Stimulated activated CD4-positive, alpha-beta T cell treated with anti-CD3 and anti-CD28 coated beads, Interleukin-2, amount 100 ng/mL, for 4 hours (primary cell): ENCODE measurements at places on chromosomes 12 and 14.

GRCh38 chr12:92185052-92185451, 39.4 kb upstream of the BTG1 start:
- no peak for DNase-seq

DNA sequence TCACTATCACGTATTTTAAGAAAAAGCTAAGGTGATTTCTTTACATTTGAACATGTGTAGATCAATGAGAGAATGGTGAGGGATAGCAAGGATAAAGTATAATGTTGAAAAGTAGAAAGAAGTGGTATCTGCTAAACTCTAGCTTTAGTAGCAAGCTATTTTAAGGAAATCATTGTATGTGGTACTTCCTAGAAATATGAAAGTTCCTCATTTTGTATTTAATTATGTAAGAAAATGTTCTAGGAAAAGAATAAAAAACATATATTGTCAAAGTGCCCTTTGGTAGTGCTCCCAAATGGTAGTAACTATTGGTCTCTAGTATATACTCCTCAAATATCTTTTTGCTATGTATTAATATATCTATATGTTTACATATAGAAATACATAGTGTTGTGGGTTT, 35.7 kb downstream of the RAB21 start:
- DNase-seq: no peak

- no peak for DNase-seq
These were observed 17.7 kb upstream of the SERPINA4 start for GRCh38 chr14:94543449-94544124.

DNA sequence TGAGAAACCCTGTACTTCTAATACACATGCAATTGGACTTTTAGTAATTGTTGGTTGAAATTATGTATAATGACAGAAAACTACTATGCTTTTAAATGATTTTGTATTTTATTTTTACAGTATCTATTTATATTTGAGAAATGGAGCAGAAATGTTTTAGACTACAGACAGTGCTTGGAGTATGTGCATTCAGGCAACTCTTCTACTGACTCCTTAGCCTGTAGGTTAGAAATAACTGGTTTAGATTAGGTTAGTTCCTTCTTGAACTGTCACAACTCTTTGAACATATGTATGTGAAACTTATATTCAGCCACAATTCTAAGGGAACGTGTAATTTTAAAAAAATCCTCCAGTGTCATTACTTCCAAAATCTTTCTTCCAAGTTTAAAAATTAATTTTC, 1.7 kb downstream of the FGFR1OP2 start:
- no peak for DNase-seq

DNA sequence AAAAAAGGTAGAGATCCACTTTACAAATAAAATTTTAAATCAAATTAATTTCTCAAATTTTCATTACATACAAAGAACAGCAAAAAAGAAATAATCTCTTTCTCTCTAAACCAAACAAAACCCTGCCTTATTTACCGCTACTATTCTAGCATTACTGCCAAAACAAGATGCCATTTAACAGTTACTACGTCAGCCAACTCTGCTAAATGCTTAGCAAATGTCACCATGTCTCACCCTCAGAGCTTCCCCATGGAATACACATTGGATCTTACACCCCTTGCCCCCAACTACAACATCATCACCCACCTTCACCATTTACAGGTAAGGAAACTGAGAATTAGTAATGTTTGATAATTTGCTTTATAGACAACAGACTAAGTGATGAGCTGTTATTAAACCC, 23.0 kb upstream of the NR2C1 start:
- no peak for DNase-seq

DNA sequence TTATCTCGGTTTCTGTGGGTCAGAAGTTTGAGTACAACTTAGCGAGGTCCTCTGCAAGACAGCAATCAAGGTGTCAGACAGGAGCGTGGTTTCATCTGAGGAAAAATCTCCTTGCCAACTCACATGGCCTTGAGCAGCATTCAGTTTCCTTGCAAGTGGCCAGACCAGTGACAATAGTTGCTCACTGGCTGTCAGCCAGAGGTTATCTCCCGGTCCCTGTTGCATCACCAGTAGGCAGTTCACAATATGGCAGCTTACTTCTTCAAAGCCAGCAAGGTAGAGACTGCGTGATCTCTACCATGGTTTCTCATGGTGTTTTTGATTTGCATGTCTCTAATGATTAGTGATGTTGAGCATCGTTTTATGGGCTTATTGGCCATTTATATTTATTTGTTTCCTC, 143.8 kb upstream of the DAAM1 start:
- no peak for DNase-seq
